CD4-positive, alpha-beta T cell treated with Interleukin-6 at 100 ng/mL for 8 hours (primary cell): ENCODE measurements at places on chromosomes 6 and 20.

DNA sequence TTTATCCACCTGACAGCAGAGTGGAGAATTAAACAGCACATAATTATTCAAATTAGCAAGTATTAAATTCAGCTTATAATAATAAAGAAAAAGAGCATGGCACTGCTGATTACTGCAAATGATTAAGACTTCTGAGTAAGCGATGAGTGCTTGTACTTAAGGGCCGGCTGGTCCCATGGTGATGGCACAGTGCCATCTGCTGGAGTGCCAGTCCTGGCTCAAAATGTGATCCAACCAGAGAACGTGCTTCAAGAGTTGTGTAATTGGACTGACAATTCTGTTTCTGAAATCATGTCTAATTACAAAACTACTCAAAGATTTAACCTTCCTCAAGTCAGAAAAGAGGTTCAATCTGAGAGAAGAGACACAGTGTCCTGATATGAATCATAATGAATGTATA lies 181.6 kb upstream of the RGS17 start:
- no peak for DNase-seq

GRCh38 chr6:138204792-138205384 lies 13.4 kb downstream of the PBOV1 start:
- no peak for DNase-seq

- DNase-seq = no peak
Observed at GRCh38 chr6:1042583-1043457, 269.1 kb upstream of the FOXQ1 start.

DNA sequence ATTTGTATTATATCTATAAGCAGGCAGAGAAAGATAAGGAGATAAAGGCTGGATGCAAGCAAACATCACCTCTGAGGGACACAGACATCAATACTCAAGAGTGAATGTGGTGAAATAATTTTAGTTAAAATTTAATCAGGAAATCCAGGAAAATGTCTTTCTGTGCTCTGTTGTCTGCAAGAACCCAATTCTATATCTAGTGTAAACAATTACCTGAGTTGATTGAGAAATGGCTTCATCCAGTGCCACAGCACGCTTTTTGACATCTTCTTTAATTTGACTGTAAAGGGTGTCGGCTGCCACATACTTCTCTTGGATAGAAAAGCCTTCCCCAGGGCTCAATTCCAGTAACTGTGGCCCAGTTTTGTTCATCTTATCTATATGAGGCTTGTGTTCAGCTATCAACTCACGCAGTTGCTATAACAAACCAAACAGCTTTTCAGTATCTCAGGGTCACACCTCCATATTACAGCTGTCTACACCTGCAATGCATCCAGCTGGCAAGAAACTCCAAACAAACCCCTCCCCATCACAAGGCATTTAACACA lies 131.6 kb downstream of the DST start:
- DNase-seq = no peak

DNA sequence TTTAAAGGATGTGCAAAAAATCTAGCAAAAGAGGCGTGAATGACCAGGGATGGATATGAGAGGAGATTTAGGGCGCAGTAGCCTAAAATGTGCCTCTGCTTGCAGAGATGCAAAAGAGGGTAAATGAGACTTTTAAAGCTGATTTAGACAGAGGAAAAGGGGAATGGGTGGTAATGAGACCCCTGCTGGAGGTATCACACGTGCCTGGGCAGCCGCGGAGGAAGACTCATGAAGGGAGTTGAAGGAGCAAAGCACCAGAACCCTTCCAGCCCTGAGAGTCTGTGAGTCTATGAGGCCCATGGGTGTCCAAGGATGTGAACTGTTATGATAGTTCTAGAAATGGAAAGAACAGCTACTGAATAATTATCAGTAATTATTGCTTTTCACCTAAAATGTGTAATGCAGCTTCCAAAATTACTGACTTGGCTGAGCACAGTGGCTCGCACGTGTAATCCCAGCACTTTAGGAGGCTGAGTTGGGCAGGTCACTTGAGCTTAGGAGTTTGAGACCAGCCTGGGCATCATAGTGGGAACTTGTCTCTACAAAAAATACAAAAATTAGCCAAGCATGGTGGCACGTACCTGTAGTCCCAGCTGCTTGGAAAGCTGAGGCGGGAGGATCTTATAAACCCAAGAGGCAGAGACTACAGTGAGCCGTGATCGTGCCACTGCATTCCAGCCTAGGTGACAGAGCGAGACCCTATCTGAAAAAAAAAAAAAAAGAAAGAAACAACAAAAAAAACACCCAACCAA lies 38.2 kb upstream of the TIAM2 start:
- DNase-seq = no peak

GRCh38 chr6:74369556-74369993 lies 673.6 kb downstream of the CD109 start:
- no peak for DNase-seq

DNA sequence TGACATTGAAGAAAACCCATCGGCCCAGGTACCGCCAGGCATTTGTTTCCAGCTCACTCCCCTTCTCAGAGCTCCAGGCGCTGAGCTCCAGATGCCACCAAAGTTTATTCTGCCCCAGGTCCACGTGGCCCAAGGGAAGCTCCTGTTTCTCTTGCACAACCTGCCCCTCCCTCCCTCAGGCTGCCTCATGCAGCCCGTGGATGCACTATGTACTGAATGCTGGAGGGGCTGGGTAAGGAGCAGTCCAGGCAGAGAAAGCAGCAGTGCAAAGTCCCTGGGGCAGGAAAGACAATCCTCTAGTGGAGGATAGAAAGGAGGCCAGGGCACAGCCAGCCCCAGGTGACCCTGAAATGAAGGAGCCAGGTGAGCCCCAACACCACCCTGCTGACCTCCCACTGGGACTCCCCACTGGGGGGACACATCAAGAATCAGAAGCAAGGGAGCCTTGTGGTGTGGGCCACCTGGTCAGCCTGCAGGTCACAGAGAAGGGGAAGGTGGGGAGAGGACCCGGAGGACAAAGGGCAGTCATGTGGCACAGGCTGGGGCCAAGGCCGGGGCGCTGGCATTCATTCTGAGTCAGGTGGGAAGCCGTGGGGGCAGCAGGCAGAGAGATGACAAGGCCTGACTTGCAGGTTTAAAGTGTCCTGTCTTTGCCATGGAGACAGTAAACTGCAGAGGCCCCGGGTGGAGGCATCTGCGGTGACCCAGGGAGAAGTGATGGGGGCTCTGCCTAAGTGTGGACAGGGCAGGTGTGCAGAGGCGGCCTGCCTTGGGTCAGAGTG lies 230.1 kb downstream of the PREX1 start:
- no peak for DNase-seq

DNA sequence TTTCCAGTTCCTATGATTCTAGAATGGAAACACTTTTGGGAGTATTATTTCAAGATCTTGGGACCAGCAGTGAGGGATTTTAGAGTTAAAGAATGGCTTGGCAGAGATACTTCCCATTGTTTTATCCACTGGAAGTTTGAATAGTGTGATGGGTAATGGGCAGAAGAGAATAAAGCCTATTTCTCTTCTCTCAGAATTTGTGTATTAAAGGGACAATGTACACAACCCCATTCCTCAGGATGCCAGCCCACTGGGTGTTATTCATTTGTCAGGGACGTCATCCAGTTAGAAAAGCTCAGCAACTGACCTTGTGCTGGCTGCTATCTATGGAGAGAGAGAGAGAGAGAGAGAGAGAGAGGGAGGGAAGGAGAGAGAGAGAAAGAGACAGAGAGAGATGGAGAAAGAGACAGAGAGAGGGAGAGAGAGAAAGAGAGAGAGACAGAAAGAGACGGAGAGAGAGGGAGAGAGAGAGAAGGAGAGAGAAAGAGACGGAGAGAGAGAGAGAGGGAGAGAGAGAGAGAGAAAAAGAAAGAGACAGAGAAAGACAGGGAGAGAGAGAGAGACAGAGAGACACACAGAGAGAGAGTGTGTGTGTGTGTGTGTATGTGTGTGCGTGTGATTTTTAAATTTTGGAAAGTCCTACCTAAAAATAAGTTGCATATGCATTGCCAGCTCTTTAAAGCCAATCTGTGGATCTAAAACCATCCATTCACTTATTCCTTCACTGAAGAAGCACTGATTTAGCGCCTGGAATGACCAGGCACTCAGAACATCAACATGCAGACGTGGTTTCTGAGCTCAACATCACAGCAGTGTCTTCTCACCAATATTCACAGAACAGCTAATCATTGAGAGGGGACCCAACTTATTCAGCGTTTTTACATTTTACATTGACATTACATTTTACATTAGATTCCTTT lies 388.8 kb downstream of the THBS2 start:
- DNase-seq = no peak

DNA sequence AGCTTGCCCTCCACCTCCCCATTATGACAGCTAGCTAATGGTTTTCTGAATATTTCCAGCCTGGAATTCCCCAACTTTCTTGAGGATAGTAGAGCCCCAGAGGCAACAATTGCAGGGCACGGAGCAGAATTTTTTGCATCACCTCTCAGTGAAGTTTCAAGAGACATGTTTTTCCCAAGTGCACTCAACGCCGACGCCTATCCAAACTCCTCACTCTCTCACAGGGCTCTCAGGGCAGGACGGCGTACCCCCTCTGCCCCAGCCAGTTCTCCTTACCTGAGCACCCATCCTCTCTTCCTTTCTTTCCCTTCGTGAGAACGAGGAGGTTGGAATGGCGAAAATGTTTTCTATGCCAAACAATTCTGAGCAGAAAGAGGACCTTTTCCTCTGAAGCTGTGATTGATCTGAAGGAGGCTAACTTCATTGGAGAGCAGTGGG lies 83.1 kb upstream of the FOXQ1 start:
- DNase-seq = no peak
